ENCODE measurements at places on chromosomes 3 and 15.

DNA sequence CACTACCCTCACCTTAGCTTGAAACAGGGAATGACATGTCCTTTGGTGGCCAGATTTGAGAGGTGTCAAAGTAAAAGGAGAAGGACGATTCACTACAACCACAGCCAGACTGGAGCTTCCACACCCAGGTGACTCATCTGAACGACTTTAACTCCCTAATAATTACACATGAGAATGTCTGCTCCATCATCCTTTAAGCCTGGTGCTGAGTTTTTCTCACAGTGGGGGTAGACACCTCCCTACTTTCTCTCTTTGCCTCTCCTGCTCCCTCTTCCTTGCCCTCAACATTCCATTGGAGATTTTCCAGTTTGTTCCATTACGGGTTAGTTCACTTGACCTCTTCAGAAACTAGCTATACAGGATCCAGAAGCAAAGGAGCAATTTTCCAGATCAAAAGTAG lies 154.3 kb upstream of the BHLHE40 start:
- no peak for DNase-seq

GRCh38 chr3:152175528-152175889 lies 93.2 kb upstream of the MBNL1 start:
- no peak for DNase-seq

DNA sequence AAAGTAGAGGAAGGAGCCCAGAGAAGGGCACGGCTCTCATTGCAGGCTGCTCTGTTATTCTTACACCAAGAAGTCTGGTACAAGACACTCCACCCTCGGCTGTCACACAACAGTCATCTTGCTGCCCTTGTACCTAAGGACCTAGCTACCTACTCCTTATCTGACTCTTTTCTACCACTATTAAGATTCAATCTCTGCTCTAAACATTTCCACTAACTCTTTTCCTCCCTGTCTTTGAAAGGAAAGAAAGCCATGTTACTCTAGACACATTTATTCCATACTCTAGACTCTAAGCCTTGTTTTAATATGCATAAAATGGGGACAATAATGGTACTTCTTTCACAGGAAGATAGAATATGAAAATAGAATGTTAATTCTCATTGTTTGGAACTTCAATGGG lies 73.3 kb upstream of the C3orf49 start:
- DNase-seq, result no peak

- no peak for DNase-seq
Observed at GRCh38 chr15:54941417-54941816, 255.3 kb downstream of the RSL24D1 start.

GRCh38 chr15:99921101-99921500 lies 187.9 kb upstream of the LYSMD4 start:
- DNase-seq, result no peak

DNA sequence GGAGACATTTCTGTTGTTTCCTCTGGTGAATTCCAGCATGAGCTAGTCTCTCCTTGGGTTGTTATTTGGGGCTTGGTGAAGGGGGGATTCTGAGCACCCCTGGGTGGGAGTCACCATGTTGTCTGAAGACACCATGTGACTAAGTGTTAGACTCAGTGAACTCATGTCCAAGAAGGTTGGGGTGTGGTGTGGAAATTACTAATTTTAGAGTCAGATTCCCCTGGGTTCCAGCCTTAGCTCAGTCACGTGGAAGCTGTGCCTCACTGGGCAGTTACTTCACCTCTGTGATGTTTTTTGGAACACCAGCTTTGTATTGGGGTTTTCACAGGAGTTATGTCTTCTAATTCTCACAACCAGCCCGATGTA lies 171.5 kb downstream of the RPLP1 start:
- DNase-seq, result no peak

DNA sequence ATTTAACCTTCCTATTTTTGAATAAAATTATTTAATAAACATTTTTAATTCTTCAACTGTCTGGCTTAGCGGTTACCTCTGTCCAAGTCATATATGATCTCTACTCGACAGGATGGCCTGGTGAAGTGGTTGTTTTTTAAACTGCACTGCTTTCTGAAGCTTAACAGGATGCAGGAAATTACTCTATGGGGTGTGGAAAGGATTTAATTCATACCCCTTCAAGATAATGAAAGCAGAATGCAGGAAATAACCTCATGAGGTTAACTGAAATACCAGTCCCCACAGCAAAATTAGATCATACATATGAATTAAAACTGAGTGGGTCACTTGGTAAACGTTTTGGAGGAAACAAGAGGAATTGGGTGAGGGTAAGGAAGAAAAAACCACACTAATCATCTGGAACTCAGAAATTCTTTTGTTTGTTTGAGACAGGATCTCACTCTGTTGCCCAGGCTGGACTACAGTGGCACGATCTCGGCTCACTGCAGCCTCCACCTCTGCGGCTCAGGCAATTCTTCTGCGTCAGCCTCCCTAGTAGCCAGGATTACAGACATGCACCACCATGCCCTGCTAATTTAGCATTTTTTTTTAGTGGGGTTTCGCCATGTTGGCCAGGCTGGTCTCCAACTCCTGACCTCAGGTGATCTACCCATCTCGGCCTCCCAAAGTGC lies 50.1 kb downstream of the LYSMD4 start:
- DNase-seq, result no peak
